ENCODE measurements at places on chromosomes 12 and 14. TPM values are rescaled to one million over a fixed set of nuclear protein-coding genes. Genes with fewer than 3 reads are reported as not detected.

DNA sequence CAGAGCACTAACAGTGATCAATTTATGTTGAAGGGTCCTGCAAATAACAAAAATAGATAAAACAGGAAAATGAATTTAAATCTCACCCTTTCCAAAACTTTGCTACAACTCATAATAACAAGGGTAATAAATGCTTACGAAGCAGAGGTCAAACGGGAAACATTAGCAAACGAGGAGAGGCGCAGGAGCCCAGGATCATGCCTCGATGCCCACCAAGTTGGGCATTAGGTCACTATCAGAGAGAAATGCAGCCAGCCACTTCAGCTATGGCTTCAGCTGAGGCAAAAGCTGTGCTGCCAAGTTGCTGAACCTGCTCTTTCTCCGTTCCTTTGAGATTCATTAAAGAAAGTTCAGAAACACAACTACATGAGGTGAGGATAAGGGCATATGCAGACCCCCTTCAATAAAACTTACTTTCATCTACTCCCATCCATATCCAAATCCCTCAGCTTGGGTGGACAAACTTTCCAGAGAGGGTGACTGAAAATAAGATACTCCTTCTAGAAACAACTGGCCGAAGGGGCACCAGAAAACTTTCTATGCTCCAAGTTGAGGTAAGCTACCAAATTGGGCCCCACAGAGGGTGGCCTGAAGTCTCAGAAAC, 7.9 kb downstream of the NKX2-1 start:
- DNase-seq = no peak

GRCh38 chr14:101552786-101553231, 8.5 kb upstream of the DIO3 start:
- DNase-seq = peak; percentile 32

DNA sequence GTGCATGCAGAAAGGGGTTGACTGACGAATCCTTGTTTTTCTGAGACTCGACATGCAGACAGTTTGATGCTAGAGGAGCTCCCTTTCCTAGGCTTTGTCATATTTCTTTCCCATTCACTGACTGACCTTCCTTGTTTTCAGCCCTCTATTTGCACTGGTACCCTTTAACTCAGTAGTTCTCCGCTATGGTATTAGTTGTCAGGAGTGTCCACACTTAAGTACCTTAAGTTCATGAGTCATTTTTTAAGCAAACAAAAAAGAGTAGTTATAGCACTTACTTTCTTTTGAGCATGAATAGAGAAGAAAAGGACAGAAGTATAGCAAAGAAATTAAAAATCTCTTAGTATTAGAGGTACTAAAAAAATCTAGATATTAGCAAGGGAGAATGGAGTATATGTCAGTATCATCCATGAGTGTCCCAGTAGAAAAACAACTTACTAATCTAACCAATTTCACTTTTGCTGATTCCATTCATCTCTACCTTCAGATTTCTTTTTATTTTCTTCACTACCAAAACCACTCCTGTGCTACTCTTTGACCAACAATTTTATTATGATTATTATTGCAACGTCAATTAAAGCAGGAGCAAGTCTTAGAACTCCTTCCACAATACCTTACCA, 8.3 kb downstream of the ATP2B1 start:
- DNase-seq = no peak

- DNase-seq = no peak
Observed at GRCh38 chr12:91622037-91622436, 439.4 kb upstream of the DCN start.

The IRAK3 gene
- total RNA-seq = 4.0 TPM
